H9 (cell line): ENCODE measurements at places on chromosomes 4 and X. TPM values are rescaled to one million over a fixed set of nuclear protein-coding genes. Genes with fewer than 3 reads are reported as not detected.

DNA sequence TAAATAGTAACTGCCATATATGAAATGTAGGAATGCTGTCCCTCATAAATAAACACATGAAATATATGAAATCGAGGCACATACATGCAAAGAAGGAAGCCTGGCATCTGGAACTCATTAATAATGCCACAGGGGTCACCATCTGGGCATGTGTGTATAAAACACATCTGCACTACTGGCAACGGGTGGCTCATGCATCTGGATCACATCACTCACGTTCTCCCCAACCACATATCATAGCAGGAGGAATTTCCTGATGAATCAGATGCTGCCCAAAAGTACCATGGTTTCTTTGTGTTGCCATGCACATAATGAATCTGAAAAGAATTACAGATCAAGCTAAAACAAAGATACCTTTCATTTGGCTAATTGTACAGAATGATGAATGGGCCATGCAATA is 28.6 kb downstream of the RNF175 start:
- no peak for DNase-seq

RRH gene
- total RNA-seq: 0.20 TPM in 1 of 2 replicates, not detected in the other

GRCh38 chr4:6622744-6623143 is 17.7 kb upstream of the MRFAP1 start:
- DNase-seq: no peak

EREG gene
- total RNA-seq: not detected in 2 replicates

- peak; percentile 50 for DNase-seq
These were observed 25.9 kb downstream of the HOPX start for GRCh38 chr4:56655209-56655626.

- DNase-seq: no peak
These were observed 29.7 kb upstream of the SLC25A4 start for GRCh38 chr4:185113340-185113739.
